ENCODE measurements at places on chromosomes 2 and 18.

- no peak for DNase-seq
Observed at GRCh38 chr2:231191896-231192872, 6.2 kb upstream of the ARMC9 start.

GRCh38 chr2:217392930-217393584 is 533.2 kb upstream of the TNP1 start:
- DNase-seq, result no peak

DNA sequence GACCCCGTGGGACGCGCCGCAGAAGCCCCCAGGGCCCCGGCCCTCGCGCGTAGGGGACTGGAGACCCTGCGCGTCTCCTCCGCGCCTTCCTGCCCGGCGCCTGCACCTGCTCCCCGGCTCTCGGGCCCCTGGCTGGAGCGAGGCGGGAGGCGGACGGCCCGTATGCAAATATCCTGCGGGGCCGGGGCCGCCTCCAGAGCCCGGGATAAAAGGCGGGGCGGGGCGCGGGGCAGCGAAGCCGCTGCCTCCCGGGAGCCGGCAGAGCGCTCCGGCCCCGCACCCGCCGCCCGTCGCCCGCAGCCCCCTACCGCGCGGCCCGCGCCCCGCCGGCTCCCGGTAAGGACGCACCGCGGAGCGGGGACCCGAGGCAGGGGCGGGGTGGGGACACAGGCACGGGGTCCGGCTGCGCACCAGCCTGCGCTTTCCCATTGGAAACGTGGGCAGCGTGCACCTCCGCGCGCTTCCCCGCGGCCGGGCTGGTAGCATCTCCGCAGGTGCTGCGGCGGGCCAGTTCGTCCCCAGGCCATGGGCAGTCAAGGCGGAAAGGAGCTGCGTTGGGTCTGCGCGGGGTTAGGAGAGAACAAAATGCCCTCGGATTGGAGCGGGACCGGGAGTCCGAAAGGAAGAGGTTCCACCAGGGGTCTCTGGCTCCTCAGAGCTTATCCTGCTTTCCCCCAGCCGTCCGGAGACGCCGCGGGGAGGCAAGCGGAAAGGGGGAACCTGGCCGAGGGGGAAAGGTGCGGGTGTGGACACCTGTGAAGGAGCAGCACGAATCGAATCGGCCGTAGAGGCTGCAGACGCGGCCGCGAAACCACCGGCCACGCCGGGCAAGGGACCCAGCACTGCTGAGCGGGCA is at the start of gene ATP6V1C2:
Gene ATP6V1C2 (plus strand): TSS at position 235 of the 856 bp plus-strand sequence. CDS start 1,220 bp downstream, outside the sequence.
- no peak for DNase-seq

GRCh38 chr2:207676827-207677354 is 34.5 kb upstream of the CCNYL1 start:
- no peak for DNase-seq

DNA sequence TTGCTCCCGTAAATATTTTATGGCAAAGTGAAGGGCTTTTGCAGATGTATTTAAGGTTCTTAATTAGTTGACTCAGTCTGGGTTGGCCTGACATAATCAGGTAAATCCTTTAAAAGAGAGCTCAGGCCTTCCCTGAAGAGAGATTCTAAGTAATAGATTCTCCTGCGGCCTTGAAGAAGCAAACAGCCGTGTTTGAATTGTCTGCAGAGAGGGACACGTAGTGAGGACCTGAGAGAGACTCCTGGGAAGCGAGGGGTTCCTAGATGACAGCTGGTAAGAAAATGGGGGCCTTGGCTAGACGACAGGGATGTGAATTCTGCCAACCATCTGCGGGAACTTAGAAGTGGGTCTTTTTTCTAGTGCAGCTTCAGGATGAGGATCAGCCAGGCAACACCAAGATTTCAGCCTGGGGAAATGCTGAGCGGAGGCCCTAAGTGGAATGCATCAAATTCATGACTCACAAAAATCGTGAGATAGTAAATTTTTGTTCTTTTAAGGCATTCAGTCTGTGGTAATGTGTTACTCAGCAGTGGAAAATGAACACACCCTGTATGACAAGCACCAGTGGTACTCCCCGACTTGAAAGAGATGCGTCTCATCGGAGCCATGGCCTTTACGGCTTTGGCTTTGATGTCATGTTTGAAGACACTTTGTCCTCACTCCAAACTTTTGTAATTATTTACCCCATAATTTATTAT is 62.1 kb upstream of the SMIM21 start:
- DNase-seq, result no peak

GRCh38 chr2:218230882-218231281 is 13.9 kb downstream of the ARPC2 start:
- DNase-seq, result no peak

DNA sequence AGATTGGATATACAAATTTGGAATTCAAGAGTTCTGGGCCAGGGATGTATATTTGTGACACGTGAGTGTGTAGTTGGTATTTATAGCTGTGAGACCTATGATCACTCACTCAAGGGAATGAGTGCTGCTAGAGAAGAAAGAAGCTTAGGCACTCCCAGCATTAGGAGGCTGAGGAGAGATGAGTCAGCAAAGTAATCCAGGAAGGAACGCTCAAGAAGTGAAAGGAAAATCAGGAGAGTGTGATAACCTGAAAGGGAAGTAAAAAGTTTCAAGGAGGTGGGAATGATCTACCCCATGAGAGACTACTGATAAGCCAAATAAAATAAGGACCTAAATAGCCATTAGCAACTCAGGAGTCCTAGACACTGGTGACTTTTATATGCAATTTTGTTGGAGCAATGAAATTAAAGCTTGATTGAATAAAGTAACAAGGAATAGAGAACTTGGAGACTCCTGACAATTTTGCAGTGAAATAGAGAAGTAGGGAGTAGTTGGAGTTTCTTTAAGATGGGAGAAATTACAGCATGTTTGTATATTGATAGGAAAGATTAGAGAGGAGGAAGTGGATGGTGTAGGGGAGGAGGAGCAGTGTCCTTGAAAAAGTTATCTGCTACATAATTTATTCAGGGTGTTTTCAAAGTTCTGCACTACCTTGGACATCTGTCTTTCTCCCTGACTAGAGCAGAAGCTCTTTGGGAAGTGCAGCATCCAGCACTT is 89.9 kb downstream of the UBE2E3 start:
- no peak for DNase-seq

- no peak for DNase-seq
Observed at GRCh38 chr2:39549718-39550464, 112.8 kb upstream of the MAP4K3 start.

DNA sequence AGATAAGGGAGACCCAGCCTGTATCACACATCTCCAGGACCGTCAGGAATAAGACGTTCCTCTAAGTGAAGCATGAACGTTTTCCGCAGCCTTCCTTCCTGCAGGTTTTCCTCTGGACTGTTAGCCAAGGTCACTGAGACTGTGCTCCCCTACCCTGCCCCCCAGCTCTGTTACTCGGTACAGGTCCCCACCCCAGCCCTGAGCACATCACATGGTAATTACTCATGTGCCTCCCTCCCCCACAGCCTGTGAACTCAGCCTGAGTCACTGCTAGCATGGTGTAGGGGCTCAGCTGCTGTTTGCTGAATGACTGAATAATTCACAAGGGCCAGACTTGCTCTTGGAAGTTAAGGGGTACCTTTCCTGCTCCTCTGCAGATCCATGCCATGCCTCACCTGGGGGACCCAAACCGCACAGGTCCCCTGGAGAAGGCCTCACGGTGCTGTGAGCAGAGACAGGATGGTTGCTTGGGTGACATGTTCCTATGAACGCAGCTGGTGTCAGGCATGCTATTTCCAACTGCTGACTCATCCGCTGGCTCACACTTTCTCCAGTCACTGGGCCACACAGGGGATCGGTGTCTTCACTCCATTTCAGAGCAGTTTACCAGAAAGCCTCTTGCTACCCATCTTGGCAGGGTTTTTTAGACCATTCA is 88.2 kb downstream of the PLB1 start:
- DNase-seq, result peak; percentile 15

DNA sequence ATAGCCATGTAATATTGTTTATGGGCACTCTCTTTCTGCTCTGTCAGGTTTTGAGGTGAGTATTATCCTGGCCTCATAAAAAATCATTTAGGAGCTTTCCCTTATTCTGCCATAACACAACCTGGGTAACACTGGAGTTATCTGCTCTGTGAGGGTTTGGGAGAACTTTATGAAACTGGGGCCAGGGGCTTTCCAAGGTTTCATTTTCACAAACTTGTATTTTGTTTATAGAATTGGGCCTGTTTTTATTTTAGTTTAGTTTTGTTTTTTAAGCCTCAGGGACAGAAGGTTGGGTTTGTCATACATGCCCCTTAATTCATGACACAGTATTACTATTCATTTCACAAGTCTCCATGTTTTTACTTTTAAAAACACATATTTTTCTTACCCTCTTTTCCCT is 83.5 kb downstream of the IRS1 start:
- no peak for DNase-seq

- DNase-seq, result no peak
Observed at GRCh38 chr2:154978244-154978643, 279.7 kb downstream of the KCNJ3 start.

DNA sequence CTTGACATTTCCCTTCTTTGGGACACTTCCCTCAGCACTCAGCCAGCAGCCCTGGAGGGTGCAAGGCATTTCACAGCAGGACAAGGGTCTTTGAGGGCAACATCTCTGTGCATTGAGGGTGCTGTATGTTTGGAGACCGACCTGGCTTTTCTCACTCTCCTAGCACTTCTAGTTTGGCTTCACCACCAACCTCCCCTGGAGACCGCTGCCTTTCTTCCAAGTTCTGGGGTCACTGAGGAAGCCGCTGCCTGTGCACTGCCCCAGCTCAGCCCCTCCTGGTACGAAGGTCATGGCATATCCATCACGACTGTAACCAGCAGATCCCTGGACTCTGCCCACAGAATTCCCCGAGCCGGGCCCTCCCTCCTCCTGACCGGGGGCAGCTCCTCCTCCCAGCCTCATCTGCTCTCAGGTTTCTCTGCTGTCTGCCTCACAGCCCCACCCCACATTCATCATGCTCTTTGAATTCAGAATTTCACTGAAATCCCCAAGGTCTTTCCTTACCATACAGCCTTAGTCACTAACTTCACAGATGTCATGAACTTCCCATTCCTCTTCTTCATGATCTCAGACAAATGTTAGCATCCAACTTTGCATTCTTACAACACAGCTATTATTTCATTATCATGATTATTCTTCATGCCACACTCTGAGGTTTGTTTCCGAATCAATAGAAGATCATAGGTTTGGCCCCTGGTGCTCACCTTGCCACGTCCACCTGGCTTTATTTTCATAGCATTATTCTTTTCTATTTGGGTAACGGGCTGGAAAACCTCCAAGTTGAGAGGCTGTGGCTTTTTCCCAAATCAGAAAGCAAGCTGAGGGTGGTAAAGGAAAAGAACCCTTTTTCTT is 113.0 kb upstream of the COPS8 start:
- DNase-seq, result no peak

DNA sequence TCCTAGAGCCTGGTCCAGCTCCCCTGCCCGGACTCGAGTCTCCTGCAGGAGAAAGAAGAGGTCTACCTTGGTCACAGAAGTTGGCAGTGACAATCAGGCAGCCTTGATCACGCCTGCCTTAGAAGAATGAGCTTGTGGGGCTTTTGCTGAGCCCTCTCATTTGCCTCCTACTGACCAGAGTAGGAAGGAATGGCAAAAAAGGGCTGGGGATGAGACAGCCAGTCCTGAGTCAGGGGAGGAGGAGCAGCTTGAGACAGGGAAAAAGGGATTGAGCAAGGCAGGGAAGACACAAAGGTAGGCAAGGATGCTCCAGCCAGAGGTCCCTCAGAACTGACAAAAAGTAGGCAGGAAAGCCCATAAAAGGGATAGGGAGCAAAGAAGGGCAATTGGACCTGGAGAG is 6.0 kb downstream of the WDR54 start:
- no peak for DNase-seq

DNA sequence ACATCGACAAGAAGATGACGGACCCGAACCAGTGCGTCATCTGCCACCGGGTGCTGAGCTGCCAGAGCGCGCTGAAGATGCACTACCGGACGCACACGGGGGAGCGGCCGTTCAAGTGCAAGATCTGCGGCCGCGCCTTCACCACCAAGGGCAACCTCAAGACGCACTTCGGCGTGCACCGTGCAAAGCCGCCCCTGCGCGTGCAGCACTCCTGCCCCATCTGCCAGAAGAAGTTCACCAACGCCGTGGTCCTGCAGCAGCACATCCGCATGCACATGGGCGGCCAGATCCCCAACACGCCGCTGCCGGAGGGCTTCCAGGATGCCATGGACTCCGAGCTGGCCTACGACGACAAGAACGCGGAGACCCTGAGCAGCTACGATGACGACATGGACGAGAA is 14.4 kb downstream of the SALL3 start:
- no peak for DNase-seq

DNA sequence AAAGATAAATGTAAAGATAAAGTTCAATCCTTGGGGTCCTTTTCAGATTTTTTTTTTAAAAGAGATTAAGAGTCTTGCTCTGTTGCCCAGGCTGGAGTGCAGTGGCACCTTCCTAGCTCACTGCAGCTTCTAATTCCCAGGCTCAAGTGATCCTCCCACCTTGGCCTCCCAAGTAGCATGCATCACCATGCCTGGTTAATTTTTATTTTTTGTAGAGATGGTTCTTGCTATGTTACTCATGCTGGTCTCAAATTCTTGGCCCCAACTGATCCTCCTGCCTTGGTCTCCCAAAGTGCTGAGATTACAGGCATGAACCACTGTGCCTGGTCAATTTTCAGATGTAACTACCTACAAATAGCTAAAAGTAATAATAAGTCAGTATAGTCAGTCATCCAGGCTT is 21.1 kb downstream of the NFE2L2 start:
- no peak for DNase-seq

DNA sequence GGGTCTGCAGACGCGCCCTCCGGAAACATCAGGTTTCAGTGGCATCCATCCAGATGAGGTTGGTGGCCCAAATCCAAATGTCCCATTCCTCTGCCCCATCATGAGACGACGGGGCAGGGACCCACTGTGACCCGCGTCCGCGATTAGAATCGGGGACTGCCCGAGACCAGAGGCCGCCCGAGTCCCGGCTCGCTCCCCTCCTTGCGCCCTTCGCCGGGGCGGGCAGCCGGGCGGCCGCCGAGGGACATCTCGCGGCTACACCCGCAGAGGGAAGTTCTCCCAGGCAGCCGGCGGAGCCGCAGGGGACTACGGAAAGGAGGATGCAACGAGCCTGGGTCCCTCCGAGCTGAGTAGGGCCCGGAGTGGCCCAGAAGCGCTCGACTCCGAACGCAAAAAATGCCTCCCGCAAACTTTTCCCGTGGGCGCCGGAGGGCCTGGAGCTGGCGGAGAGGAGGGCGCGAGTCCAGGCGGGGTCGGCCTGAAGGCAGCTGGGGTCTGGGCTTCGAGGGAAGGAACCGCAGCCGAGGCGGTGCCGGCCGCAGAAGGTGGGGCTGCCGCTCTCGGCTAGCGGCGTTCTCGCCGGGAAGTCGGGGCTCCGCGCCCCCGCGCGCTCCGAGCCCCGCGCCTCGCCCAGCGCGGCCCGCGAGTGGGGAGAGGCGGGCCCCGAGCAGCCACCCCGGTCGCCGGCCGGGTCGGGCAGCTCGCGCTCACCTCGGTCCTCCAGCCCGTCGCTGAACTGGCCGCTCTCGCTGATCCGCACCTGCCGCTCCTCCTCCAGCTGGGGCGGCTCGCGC is 580 bp downstream of the TMEM163 start:
- DNase-seq, result no peak

GRCh38 chr2:5983511-5984272 is 291.5 kb downstream of the SOX11 start:
- DNase-seq, result no peak

Measured in stimulated activated CD8-positive, alpha-beta memory T cell treated with anti-CD3 and anti-CD28 coated beads, Interleukin-7, amount 100 ng/mL, for 1 hour (primary cell).